ENCODE measurements at places on chromosomes 13 and 19.

DNA sequence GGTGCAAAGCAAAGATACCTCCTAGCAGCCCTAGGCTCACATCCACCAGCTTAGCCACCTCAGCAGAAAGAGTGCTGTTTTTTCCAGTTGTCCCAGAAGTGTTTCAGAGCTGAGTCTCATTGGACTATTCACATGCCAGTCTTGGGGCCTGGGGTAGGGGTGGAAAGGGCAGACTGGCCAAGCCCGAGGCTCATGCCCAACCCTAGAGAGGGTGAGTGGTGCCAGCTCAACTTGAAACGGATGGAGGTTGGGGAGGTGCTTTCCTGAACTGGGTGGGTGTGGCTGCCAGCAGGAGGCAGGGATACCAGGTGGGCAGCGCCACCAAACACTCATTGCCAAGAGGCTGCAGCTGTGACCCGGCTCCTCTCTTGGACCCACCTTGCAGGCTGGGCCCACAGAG, 116.9 kb downstream of the DPF1 start:
- DNase-seq = no peak

GRCh38 chr13:88736026-88736425, 1064.9 kb downstream of the SLITRK5 start:
- DNase-seq = no peak

GRCh38 chr19:35267353-35267817, 1.4 kb upstream of the USF2 start:
- DNase-seq = no peak

GRCh38 chr19:3119693-3120380, 16.0 kb upstream of the GNA15 start:
- DNase-seq = no peak

- no peak for DNase-seq
Measured at GRCh38 chr13:43309311-43309710, 285.9 kb downstream of the DNAJC15 start.

DNA sequence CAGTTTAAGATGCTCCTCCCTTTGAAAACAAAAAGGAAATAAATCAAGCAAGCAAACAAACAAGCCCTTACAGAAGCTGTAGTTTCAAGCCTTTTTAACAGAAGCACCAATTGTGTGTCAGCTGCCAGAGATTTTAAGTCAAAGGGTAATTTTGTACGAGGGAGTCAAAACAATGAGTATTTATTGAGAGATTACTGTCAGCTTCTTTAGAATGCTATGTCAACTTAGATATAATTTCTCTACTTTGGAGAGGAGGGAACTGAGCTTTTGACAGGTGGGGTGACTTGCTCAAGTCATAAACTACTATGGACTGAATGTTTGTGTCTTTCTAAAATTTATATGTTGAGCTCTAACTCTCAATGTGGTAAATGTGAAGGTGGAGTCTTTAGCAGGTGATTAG, 10.5 kb upstream of the CBY2 start:
- DNase-seq = no peak

DNA sequence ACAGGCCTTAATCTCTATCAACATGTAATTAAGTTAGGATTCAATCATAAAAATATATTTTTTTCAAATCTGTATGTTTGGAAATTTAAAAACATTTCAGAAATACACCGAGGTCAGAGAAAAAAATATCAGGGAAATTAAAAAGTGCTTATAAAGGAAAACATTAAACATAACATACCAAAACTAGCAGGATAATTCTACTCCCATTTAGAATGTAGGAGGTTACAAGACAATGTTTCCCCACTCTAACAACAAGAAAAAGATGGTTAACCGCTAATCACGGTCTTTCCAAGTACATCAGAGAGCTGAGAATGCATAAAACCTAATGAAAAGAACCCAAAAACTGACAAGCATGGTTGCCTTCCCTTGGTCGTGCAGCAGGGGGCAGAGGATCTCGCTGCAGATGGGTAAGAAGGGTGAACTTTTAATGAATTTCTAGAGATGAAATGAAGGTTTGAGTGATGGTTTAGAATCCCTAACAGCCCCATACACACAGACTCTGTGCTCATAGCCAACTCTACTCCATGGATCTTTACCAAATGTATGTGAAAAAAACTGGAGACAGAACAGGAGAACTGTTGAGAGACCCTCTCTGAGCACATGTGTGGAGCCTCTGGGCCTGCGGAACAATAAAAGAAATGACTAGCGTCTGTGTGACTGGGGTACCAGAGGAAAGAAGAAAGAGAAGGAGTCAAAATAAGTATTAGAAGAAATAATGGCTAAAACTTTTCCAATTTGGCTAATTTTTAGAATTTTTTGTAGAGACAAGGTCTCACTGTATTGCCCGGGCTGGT, 51.3 kb upstream of the LSM14A start:
- no peak for DNase-seq

DNA sequence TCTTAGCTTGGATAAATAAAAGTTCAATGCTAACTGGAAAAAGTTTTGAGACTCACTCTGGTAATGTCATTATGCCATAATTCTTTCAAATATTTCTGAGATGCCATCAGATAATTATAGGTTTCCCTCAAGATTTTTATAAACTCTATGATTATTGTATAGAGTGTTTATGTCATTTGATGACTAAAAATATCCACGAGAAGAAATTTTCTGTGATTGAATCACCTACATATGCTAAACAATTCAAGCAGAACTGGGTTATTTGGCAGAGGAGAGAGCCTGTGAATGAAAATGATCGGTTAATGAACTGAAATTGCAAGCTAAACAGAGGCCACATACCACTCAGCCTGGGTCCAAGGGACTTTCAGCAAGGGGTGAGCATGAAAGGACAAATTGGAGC, 92.6 kb upstream of the TSC22D1 start:
- DNase-seq = no peak

DNA sequence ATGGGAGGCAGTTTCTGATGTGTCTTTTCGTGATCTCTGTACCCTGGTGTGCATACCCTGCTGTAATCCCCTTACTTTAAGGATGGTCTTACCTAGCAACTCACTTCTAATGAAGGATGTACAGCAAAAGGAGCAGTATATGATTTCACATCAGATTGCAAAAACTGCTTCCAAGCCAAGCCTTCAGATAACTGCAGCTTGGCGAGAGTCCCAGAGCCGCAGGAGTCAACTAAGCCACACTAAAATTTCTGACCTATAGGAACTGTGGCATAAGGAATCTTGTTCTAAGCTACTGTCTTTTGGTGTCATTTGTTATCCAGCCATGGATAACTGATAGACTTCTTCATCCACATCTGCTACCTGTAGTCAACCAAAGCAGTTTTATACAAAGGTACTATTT, 496.7 kb downstream of the GPC6 start:
- no peak for DNase-seq

- no peak for DNase-seq
Measured at GRCh38 chr19:41193430-41194156, 574 bp downstream of the CYP2S1 start.

GRCh38 chr19:19661675-19662251, 1.7 kb downstream of the ATP13A1 start:
- no peak for DNase-seq

GRCh38 chr13:46168783-46169182, 13.2 kb downstream of the LCP1 start:
- no peak for DNase-seq

DNA sequence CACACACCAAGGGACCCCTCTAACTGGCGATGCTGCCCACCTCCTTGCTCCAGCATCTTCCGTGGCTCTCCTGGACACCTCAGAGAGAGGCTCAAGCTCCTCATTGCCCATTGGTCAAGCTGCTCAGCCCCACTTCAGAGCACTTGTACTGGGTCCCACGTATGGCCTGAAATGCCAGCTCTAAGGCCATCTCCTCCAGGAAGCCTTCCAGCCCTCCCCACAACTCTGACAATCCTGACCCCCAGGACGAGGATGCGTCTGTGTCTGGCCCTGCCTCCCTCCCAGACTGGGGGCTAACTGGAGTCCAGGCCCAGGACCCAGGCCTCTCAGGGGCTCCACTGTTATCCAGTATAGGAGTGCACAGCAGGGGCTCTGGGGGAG, 7.9 kb upstream of the HOMER3 start:
- DNase-seq = no peak

- DNase-seq = no peak
Measured at GRCh38 chr13:62850331-62850730, 1434.7 kb upstream of the PCDH20 start.

DNA sequence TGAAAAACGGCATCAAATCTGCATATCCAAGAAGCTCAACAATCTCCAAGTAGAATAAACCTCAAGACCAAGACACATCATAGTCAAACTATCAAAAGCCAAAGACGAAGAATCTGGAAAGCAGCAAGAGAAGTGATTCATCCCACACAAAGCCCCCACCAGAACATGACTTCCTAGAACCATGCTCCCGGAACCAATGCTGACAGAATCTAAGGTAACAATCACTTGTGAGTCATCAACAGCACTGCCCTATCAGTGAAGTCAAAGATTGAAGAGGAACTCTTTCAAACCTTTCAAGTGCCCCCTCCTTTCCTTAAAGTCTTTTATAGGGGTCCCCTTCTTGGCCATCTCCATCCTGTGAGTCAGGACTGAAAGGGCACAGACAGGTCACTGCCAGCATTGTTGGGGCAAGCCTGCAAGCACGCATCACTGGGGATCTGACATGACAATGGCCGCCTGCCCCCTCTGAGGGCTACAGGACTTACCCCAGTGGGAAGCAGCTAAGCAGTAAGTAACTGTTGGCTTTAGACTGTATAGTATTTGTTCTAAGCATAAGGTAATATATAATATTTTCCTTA, at the start of gene CCDC70:
Gene CCDC70 (plus strand): TSS at position 247 of the 578 bp plus-strand sequence. CDS start 3,443 bp downstream, outside the sequence.
- DNase-seq = no peak

- DNase-seq = no peak
Measured at GRCh38 chr19:882871-883497, 10.0 kb downstream of the MED16 start.

- no peak for DNase-seq
Measured at GRCh38 chr13:40429706-40430545, 236.5 kb downstream of the FOXO1 start.

DNA sequence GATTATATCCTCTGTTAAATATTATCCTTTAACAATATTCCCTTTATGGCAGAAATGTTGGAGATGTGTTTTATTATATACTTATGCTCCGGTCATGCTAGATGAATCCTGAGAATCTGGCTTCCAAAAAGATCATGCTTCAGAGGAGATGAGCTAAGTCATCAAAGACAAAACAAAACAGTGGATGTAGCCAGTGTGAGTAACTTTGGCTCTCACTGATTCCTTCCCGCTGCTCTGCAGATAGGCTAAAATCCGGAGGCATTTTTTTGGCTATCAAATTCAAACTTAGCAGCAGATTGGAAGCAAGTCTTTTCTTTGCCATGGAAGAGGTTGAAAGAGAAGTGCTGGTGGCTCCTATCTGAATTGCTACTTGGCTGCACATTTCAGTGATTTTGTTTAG, 295.9 kb downstream of the GPC6 start:
- DNase-seq = no peak

DNA sequence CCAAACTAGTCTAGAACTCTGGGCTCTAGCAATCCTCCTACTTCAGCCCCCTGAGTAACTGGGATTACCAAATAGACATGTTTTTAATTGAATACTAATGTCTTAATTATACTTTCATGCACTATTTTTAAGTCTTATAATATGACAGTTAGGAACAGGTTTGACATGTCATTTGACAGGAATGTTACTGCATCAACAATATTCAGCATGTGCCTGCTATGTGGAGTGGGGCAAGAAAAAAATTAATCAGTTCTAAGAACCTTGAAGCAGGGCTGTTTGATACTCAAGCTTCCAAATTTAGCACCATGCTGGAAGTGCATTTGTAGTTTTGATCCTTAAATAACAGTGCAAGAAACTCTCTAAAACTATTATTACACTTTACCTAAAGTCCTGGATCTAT, 265.3 kb downstream of the MZT1 start:
- DNase-seq = no peak

DNA sequence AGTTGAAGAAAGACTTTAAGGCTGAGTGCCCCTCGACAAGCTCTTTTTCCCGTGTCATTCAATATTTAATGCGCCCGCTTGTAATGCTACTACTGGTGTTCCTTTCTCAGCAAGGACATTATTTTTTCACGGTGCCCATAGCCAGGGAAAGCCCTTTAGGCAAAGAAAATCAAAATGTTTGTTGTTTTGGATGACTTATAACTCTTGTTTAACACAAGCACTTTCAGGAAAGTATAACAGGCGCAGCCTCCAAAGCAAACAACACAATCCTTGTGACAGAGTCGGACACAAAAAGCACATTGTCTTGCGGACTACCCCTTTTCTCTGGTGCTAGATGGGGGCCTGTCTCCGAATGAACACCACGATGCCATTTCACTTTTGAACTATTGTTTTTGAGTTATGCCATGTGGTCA, 12.4 kb downstream of the ZIC5 start:
- DNase-seq = no peak

GRCh38 chr19:54893406-54893805, 12.5 kb upstream of the NCR1 start:
- no peak for DNase-seq

- no peak for DNase-seq
Measured at GRCh38 chr19:16496613-16496983, 404 bp downstream of the C19orf44 start.

- DNase-seq = no peak
Measured at GRCh38 chr19:32868206-32868950, 1.2 kb downstream of the SLC7A9 start.

GRCh38 chr19:30778061-30778460, 405.9 kb downstream of the ZNF536 start:
- DNase-seq = no peak

- peak; percentile 76 for DNase-seq
Measured at GRCh38 chr13:99911069-99911964, 60.2 kb downstream of the ZIC5 start.

DNA sequence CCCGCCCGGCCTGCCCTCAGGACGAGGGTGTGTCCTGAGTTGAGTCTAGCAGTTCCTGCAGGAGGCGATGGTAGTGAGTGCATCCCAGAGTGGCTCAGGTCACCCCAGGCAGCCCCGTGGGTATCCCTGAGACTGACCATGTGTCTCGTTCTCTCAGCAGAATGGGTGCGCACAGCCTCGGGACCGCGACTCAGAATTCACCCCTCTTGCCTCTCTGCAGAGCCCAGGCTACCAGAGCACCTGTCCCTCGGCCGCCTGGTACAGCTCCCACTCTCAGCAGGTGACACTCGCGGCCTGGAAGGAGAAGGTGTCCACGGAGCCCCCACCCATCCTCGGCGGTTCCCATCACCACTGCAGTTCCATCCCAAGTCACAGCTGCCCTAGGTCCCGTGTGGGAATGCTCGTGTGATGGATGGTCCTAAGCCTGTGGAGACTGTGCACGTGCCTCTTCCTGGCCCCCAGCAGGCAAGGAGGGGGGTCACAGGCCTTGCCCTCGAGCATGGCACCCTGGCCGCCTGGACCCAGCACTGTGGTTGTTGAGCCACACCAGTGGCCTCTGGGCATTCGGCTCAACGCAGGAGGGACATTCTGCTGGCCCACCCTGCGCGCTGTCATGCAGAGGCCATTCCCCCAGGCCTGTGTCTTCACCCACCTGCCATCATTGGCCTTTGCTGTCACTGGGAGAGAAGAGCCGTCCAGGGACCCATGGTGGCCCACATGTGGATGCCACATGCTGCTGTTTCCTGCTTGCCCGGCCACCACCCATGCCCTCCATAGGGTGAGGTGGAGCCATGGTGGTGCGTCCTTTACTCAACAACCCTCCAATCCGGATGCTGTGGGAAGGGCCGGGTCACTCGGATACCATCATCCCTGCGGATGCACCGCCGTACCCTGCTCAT, 87.1 kb upstream of the MCF2L start:
- no peak for DNase-seq
